Activated CD8-positive, alpha-beta memory T cell treated with anti-CD3 and anti-CD28 coated beads for 4 hours (primary cell): ENCODE measurements at places on chromosomes 3 and 15.

GRCh38 chr3:124621498-124621897, 108.8 kb upstream of the UMPS start:
- DNase-seq, result no peak

GRCh38 chr3:41682996-41683395, 278.9 kb downstream of the ULK4 start:
- DNase-seq, result no peak

DNA sequence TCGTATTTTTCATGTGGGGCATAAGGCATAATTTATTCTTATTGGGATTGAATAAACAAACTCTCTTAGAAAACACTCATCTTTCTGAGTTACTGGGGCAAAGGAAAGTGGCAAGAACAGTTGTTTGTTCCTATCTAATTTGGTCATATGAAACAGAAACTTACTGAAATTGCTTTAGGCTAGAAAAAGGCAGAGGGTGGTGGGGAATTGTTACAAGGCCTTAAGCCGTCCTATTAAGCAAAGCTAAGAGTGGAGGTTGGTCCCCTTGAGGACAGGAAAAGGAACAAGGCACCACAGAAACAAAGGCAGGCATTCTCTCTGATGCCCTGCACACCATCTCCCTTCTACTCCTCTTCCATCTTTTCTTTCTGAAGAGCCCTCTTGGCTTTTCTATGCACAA, 830.9 kb downstream of the EDEM1 start:
- no peak for DNase-seq

DNA sequence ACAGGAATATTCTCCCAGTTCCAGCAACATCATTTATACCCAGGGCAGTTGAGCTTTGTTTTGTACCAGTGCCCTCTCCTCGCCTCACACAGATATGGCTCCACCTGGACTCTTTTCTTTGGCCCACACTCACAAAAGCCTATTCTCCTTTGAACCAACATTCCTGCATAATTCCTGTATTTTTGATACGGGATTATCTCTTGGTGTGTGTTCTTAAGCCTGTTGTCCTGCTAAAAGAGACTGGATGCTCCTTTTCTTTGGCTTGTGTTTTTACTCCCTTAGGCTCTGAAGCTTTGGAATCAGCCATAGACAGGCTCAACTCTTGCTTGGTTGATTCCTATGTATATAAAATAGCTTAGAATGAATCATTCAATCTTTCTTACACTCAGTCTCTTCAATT, 305.4 kb upstream of the SATB1 start:
- no peak for DNase-seq

DNA sequence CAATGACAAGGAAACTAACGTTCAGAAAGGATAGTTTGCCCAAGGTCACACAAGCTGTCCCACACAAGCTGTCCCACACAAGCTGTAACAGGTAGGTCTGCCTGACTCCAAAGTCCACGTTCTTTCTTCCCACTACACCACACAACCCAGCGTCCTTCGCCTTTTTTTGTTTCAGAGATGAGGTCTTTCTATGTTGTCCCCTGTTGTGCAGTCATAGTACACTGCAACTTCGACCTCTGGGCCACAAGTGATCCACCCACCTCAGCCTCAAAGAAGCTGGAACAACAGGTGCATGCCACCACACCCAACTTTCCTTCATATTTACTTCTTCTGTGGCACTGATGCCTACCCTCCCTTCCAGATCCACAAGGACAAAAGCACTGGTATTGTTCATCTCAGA, 21.4 kb downstream of the MB21D2 start:
- no peak for DNase-seq

GRCh38 chr3:163951397-163951987, 1126.8 kb downstream of the SI start:
- DNase-seq, result no peak

DNA sequence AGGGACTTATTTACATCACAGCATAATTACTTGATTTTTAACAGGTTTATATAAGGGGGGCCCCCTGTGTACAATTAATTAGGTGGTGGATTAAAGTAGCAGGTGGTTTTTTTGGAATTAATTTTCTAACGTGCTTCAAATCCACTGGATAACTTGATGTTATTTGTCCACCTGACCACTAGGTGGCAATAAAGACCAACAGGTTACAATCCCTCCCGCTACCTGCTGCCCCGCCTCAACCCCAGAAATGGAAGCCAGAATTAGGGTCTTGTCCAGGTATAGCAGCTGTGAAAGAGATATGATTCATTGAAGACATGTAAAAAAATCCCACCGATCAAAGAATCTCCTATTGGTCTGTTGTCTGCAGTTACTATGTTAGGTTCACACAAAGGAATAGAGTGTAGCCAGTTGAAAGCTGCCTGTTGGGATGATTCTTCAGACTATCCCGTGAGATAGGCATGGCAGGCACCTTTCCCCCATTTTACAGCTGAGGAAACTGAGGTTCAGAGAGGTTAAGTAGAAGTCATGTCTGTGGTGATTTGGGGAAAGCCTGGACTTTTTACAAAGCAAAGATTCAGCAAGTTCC, 44.0 kb downstream of the MFSD1 start:
- DNase-seq, result no peak

GRCh38 chr3:190345027-190345821, 23.0 kb upstream of the CLDN1 start:
- no peak for DNase-seq

GRCh38 chr15:27545494-27546255, 553.4 kb downstream of the OCA2 start:
- no peak for DNase-seq

DNA sequence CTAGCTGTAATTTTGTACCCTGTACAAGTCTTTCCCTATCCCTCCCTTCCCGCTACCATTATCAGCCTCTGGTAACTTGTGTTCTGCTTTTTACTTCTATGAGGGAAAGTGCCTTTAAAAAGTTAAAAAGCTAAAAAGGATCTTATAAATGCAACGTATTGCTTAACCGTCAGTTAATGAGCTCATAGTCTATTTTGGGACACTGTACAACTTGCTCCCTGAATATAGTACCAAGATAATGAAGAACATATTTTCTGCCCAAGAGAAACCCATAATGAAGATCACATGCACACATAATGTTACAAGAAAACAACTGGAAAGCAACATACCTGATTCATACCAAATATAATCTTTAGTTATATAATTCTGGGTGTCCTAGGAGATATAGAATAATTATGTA, 22.6 kb downstream of the ZIC1 start:
- DNase-seq, result no peak

- no peak for DNase-seq
These were observed 25.0 kb downstream of the CHP1 start for GRCh38 chr15:41256103-41256502.

- no peak for DNase-seq
These were observed 1.7 kb downstream of the GXYLT2 start for GRCh38 chr3:72889310-72890165.

DNA sequence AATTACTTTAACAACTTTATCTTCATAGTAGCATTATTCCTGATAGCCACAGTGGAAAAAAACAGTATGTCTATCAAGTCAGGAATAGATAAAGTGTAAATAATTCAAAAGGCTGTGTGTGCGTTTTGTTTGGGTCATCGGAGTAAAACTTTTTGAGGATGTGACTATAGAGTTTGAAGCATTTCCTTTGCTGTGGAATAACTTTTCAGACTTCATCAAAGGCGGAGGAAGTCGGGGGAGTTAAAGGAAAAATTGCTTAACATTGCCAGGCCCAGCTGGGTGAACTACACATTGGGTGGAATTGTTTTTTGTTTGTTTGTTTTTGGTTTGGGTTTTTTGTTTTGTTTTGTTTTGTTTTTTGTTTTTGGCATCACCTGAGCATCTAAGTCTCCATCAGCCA, 70.4 kb upstream of the CRTC3 start:
- no peak for DNase-seq

GRCh38 chr3:52752045-52752660, 18.6 kb downstream of the NEK4 start:
- DNase-seq, result no peak

GRCh38 chr3:47296562-47297302, 14.0 kb downstream of the KLHL18 start:
- no peak for DNase-seq
